ENCODE measurements at places on chromosomes 12 and 14.

DNA sequence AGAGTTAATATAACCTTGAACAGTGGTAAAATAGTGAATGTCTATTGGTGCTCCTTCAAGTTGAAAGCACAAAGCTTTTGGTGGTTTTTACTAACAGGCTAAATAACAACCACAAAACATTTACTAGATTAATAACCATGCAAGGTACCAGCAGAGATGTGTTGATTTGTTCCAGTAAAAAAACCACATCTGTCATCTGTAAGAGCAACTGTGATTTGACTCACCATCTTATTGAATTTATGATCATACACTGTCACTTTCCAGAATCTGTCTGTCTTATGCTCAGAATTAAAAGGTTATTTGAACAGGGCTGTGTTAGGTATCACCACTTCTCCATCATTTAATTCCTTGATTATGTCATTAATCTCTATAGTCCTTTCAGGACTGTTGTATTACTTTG lies 107.0 kb upstream of the PTHLH start:
- DNase-seq, result no peak

DNA sequence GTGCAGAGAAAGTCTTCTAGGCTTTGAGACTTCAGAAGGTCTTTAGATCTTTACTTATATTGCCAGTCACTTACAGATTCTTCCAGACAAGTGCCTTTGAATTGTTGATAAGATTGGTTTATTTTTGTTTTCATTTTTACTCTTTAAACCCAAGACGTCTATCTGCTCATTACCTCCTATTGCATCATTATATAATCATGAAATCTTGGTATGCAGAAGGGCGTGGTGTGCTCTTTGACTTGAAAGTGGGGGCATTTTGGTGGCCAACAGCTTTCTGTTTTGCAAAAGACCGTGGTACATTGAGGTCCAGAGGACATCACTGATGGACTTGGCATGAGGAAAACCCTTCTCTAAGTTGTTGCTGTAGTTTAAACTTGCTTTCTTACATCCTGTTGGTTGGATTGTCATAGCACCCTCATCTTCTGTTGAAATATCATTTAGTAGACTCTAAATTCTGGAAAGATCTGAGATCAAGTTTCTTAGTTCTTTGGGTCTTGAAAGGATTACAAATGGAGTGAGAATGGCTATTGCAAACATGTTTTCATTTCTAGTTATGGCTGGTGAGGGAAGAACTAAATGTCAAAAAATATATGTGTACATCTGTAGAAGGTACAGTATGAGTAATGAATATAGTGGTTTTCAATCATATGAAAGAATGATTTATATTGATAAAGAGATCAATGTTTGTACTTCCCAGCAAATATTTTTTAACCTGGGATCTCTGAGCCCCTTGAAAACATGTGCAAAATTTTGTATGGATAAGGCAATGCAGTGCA lies 441.8 kb downstream of the NRXN3 start:
- DNase-seq, result no peak

GRCh38 chr12:12273291-12273957 lies 6.6 kb upstream of the LRP6 start:
- no peak for DNase-seq

DNA sequence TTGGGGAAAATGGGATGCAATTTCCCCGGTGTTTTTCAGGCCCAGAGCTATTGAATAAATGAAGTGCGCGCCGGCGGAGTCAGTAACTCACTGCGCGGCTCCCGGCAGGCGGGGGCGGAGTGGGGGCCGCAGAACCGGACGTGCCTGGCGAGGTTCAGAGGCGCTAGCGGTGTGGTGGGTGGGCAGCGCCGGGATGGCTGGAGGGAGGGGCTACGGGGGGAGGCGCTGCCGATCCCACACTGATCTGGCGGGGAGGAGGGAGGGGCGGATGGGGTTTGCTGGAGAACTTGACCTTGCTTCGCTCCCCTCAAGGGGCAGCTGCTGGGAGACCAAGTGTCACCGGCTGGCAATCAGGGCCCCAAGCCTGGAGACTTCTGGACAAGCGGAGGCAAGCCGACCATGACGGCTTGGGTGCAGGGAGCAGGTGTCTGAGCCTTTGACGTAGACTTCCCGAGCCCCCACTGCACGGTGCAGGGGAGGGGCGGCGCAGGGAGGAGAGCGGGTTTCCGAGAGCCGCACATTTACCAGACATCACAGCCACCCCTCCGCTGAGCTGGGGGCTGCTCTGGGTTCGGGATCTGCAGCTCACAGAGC lies 174.1 kb upstream of the RTL1 start:
- no peak for DNase-seq

GRCh38 chr14:94393474-94393873 lies 5.1 kb upstream of the SERPINA1 start:
- no peak for DNase-seq

DNA sequence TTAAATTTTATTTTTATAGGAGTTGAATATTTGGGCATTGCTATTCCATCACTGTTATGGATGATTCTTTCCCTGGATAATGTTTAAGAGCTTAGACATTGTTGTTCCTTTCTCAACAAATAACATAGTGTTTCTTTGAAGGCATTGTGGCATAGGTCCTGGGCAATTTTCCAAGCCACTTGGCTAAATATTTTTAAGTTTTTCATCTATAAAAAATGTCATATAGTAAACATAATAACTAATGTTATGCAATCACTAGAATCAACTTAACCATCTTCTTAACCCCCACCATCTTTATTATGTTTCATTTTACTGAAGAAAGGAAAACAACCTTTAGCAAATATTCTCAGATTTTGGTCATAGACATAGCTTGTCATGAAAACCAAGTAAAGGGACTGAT lies 600.6 kb upstream of the LMO3 start:
- no peak for DNase-seq

DNA sequence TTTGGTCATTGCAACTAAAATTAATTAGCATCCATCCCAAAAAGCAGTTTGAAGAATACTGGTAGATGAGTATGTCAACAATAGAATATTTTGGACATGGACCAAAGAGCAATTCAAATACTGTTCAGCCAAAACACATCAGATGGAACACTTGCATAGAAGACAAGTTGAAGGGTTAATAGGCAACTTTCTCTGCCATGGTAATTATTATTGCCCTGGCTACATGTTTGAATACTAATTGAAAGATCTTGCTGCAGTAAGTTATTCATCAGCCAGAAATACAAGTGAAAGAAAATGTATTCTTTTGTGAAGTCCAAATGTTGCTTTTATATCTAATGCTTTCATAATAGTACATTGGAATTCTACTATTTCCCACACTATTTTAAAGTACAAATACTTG lies 10.1 kb downstream of the ANO6 start:
- DNase-seq, result no peak

GRCh38 chr14:58677517-58677916 lies 39.8 kb downstream of the DACT1 start:
- DNase-seq, result no peak

DNA sequence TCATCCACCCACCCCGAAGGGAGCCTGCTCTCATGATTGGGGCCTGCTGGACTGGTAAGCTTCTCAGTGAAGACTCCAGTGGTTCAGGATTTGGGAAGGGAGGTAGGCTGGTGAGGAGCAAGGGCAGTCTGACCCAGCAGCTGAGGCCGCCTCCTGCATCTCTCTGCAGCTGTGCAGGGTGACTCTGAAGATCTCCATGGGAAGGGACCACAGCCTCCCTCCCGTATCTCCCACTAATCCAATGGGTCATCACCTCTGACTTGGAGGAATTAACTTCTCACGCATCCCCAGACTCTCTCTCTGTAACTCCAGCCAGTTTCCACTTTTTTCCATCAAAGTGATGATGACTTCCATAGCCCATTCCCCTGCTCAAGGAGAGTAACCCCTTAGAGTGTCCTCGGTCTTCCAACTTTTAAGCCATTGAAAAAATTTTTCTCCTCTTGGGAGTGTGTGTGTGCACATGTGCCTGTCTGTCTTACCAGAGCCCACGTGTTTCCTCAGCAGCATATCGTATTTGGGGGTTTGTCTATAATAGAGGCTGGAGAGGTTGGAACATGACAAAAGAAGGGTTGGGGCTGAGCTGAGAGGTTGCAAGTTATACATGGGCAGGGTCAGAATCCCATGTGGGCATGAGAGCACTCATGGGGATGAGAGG lies 11.3 kb downstream of the CLSTN3 start:
- no peak for DNase-seq

- no peak for DNase-seq
These were observed 176.6 kb downstream of the TSPAN9 start for GRCh38 chr12:3253682-3254275.

All from stimulated activated naive CD4-positive, alpha-beta T cell treated with Interleukin-2 at 50 U/mL for 16 hours (primary cell).